Stimulated activated naive CD4-positive, alpha-beta T cell (primary cell): ENCODE measurements at places on chromosomes 2 and 18.

DNA sequence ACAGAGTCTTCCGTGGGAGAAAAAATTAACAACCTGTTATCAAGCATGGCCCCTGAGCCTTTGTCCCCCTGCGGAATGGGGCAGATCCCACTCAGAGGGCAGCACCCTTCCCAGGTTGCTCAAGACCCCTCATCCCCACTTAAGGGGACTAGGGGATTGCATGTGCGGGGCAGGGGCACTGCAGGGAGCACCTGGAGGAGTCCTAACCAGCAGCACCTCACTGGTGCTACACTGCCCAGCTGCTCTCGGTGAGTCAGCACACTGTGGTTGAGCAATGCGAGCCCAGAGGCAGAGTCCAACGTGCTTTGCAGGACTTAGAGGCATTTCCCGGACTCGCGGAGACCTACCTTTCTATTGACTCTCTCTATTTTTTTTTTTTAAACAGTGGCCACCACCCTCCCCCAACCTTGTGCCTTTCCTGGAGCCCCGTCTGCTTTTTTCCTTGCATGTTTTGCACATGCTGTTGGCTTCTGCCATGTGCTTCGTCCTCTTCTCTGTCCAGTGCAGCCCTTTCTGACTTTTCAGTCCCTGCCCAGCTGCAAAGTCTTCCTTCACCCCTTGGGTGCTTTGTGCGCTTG is 74.0 kb downstream of the IL1R2 start:
- no peak for DNase-seq

GRCh38 chr18:46070815-46071652 is 1.0 kb downstream of the PSTPIP2 start:
- DNase-seq = no peak

DNA sequence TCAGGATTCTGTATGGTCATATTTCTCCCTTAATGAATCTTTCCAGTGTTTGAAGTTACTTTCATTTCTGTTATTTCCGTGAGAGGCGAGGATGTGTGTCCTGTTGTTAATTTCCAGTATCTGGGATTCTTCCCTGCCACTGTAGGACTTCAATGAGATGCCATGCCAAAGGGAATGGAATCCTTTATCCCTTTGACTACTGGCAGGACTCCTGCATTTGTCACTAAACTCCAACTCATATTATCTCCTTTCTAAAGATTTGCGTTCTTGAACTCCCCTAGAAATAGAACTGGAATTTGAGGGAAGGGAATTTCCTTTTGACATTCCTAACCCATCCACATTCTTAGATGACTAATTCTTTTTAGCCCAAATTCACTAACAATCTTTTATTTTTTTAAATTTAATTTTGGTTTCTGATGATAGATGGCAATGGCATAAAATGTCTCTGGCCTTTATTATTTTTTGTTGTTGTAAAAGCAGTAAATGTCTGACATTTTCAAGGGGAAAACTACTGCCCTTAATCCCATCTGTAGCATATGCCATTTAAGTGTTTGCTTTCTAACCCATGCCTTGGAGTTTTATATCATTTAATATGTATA is 87.8 kb upstream of the EML6 start:
- no peak for DNase-seq

DNA sequence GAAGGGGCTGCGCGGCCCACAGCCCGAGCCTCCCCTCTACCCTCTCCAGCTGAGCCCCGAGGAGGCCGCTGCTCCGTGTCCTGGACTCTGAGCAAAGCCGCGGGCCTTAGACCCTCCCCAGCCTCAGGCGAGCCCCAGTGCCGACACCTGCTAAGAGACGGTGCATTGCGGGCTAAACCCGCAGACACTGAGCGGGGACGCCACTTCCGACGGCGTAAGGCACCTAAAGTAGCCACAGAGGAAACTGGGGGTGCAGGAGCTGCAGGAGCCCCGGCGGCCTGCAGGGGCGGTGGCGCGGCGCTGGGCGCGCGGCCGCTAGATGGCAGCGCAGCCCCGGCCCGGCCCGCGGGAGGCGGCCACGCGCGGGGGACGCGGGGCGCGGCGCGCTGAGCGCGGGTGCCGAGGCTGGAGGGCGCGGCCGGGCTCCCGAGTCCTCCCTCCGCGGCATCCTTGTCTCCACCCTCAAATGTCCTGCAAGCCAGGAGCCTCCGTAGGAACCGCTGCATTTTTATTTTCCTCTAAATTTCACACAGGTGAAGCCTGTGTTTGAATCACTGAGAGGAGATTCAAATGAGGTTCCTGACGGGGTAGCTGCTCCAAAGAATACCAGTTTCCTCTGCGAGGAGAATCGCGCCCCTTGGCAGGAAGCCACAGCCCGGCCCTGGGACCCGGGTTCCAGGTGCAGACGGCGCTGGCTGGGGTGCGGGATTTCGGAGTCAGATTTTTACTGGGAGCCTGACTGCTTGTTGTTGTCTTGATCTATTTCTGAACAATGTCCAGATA is 650.5 kb downstream of the GALR1 start:
- DNase-seq = peak; percentile 53

DNA sequence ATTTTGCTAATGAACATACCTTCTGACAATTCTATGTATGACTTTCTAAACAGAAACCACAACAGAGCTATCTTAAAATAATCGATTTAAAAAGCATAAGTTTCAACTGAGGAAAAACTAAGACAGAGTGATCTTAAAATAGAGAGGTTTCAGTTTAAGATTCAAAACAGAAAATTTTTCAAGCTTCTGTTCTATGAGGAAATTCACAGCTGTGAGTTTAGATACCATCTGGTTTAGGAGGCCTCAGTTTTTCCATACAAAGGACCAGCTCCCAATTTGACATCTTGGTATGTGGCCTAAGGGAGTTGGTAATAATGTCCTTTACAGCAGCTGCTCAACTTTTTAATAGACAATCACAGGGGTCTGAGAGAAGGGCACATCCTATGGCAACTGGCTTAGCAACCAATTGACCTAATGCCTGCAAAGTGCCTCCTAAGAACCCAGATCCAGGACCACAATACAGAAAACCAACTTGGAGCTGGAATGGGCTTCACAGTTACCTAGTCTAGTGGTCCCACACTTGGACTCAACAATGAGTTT is 39.7 kb downstream of the MDH1 start:
- no peak for DNase-seq

DNA sequence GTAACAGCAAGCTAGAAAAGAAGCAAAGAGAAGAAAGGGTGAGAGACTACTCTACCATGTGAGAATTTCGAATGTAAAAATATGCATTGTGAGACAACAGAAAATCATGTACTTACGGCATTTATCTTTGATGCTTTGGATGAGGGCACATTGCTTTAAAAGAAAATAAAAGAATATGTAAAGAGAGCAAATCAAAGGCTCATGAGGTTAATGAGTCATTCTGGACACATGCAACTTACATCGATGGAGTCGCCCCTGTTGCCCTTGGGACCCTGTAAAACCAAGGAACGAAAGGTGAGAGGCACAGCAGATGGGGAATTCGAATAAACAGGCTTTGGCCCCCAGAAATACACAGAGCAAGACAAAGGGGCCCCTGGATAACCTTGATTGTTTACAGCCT is 69.0 kb downstream of the COL6A3 start:
- DNase-seq = no peak

DNA sequence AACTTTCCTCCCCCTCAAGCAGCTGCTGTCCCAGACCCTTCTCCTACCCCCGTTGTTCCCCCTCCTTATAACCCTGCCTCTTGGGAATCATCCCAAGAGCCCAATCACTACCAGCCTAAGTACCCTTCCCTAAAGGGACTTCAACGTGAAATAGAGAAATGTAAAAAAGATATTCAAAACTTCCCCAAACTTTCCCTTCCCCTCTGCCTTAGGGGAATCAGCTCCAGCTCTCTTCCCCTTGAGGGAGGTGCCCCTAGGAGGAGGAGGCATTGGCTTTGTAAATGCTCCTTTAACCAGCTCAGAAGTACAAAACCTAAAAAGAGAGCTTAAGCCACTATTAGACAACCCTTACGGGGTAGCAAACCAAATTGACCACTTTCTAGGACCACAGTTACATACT is 10.6 kb upstream of the SAP130 start:
- DNase-seq = no peak

- no peak for DNase-seq
These were observed 149.7 kb downstream of the VAPA start for GRCh38 chr18:10063489-10063888.

- DNase-seq = no peak
These were observed 36.2 kb downstream of the POU3F3 start for GRCh38 chr2:104889960-104890684.

GRCh38 chr2:30096451-30096850 is 50.4 kb upstream of the YPEL5 start:
- no peak for DNase-seq

- DNase-seq = no peak
These were observed 76.7 kb upstream of the PKDCC start for GRCh38 chr2:41970988-41971660.

- DNase-seq = no peak
These were observed 129.9 kb downstream of the TANC1 start for GRCh38 chr2:159098361-159098760.

- no peak for DNase-seq
These were observed 230.9 kb upstream of the FSIP2 start for GRCh38 chr2:185507719-185508118.

DNA sequence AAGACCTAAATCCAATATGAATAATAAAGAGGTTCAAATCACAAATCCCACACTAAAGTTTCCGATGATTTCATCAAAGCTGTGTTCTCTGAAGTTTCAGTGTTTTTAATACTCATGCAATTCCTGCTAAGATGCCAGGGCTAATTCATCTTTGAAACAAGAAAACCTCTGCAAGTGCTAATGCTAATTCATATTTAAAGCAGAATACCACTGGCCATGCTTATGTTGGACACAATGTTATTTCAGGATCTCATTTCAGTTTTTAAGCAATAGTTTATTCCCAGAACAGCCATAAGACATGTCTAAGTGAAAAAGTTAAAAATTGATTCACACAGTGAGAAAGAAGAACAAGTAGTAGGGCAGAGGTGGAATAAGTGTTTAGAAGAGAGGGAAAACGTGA is 62.8 kb downstream of the GRB14 start:
- DNase-seq = no peak
